Natural killer cell (primary cell): ENCODE measurements at places on chromosomes 6 and 20.

GRCh38 chr6:109526905-109527628, 44.0 kb upstream of the ZBTB24 start:
- H3K36me3 ChIP-seq: no peaks in the 10 kb centered on the region
- H3K27ac ChIP-seq: no peak overlapping the region
- no peaks in the 10 kb centered on the region for H3K27me3 ChIP-seq
- H3K4me3 ChIP-seq: no peak overlapping the region
- DNase-seq: peak; percentile 79
- H3K4me1 ChIP-seq: no peaks in the 10 kb centered on the region

DNA sequence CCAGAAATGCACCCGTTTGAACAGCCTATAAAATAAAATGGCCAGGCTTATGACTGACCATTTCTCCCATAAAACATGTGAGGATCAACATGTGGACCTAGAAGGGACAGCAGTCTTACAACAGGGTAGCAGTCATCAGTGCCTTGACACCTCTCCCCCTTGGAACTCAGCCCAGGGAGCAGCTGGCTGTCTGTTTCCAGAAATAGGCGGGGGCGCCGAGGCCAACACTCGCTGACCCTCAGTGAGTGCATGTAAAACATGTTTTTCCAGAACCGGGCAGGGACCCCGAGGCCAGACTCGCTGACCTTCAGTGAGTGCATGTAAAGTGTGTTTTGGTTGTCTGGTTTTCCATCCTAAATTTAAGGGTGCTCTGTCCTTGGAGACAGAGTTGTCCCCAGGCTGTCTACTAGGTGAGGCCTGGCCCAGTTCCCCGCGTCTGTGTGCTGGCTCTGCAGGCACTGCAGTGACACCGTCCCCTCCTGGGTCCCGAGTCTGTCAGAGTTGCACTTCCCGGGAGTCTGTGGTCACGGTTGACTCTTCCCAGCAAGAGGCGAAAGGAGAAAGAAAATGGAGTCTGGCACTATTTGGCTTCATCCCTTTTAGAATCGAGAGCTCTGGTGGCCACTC, 19.8 kb upstream of the ADRM1 start:
- H3K27ac ChIP-seq: no peak overlapping the region
- peaks cover 73% of the 10 kb centered on the region for H3K36me3 ChIP-seq
- no peak for DNase-seq
- no peaks in the 10 kb centered on the region for H3K4me1 ChIP-seq
- no peak overlapping the region for H3K4me3 ChIP-seq

GRCh38 chr6:24440897-24441598, 38.3 kb downstream of the MRS2 start:
- no peaks in the 10 kb centered on the region for H3K36me3 ChIP-seq
- no peaks in the 10 kb centered on the region for H3K27me3 ChIP-seq
- no peak overlapping the region for H3K27ac ChIP-seq
- DNase-seq: no peak
- no peaks in the 10 kb centered on the region for H3K4me1 ChIP-seq

- H3K4me1 ChIP-seq: peaks cover 4% of the 10 kb centered on the region
- no peaks in the 10 kb centered on the region for H3K27me3 ChIP-seq
- DNase-seq: no peak
- no peaks in the 10 kb centered on the region for H3K36me3 ChIP-seq
- H3K4me3 ChIP-seq: no peak overlapping the region
- H3K27ac ChIP-seq: no peak overlapping the region
Measured at GRCh38 chr6:1667012-1667804, 57.5 kb downstream of the FOXC1 start.

GRCh38 chr6:36352477-36353157, 15.9 kb upstream of the BNIP5 start:
- H3K36me3 ChIP-seq: no peaks in the 10 kb centered on the region
- no peaks in the 10 kb centered on the region for H3K4me1 ChIP-seq
- no peak overlapping the region for H3K4me3 ChIP-seq
- H3K27me3 ChIP-seq: no peaks in the 10 kb centered on the region
- H3K27ac ChIP-seq: no peak overlapping the region
- no peak for DNase-seq

GRCh38 chr6:53300656-53301551, 47.8 kb downstream of the ELOVL5 start:
- no peaks in the 10 kb centered on the region for H3K36me3 ChIP-seq
- DNase-seq: peak; percentile 68
- peak overlapping the region; percentile 26 for H3K27ac ChIP-seq

DNA sequence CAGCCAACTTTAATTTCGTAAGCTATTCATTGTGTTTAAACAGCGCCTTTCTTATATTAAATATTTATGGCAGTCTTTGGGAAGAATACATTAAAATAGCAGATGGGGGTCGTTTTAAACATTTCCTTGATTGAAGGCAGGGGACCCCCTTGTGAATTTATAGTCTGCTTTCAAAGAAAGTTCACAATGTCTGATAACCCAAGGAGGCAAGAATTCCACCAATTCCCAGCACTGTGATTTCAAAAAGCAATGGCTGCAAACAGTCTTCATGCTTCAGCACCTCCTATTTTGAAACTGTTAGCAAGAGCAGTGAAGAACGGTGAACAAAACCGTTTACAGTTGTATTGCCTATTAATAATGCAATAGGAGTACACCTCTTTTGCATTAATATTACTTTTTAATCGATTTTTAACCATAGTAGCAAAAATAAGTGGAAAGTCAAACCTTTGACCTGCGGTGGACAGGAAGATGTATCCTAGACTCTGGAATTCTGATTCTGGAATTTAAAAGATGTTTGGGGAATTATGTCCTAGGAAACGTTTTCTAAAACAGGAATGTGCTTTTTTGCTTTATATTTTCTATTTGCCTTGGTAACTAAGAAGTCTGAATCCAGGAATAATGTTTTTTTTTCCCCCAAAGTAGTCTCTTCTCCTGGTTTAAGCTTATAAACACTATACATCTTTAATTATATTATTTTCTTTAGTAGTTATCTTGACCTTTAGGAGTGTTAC, 393.0 kb downstream of the CDKAL1 start:
- H3K4me3 ChIP-seq: no peak overlapping the region
- H3K4me1 ChIP-seq: no peaks in the 10 kb centered on the region
- H3K27me3 ChIP-seq: no peaks in the 10 kb centered on the region
- no peak for DNase-seq

GRCh38 chr6:168035661-168036545, 38.4 kb downstream of the KIF25 start:
- H3K4me1 ChIP-seq: no peaks in the 10 kb centered on the region
- H3K36me3 ChIP-seq: no peaks in the 10 kb centered on the region
- H3K27me3 ChIP-seq: no peaks in the 10 kb centered on the region
- H3K27ac ChIP-seq: no peak overlapping the region
- H3K4me3 ChIP-seq: no peak overlapping the region
- DNase-seq: no peak

DNA sequence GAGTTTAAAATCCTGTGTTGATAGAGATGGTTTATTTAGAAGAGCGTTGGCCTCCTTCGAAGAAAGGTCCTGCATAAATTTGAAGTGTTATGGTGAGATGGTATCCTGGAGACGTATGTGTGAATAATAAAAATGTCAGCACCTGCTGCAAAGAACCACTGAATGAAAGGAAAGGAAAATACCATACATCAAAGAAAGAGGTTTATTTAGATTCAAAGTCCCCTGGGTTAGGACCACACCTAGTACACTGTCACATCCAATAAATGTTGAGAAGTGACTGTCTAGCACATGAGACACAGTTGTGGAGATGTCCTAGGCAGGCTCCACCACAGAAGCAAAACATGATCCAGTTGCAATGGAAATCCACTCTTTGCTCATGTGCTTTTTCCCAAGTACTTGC, 214.7 kb downstream of the PAX1 start:
- no peaks in the 10 kb centered on the region for H3K36me3 ChIP-seq
- no peaks in the 10 kb centered on the region for H3K27me3 ChIP-seq
- no peak overlapping the region for H3K27ac ChIP-seq
- DNase-seq: no peak

GRCh38 chr6:105688573-105688972, 285.7 kb upstream of the PREP start:
- no peak overlapping the region for H3K27ac ChIP-seq
- no peaks in the 10 kb centered on the region for H3K36me3 ChIP-seq
- DNase-seq: no peak
- no peak overlapping the region for H3K4me3 ChIP-seq

- H3K27ac ChIP-seq: no peak overlapping the region
- H3K4me3 ChIP-seq: no peak overlapping the region
- H3K27me3 ChIP-seq: no peaks in the 10 kb centered on the region
- no peaks in the 10 kb centered on the region for H3K36me3 ChIP-seq
- no peaks in the 10 kb centered on the region for H3K4me1 ChIP-seq
Measured at GRCh38 chr6:47440719-47441118, 36.9 kb upstream of the CD2AP start.

DNA sequence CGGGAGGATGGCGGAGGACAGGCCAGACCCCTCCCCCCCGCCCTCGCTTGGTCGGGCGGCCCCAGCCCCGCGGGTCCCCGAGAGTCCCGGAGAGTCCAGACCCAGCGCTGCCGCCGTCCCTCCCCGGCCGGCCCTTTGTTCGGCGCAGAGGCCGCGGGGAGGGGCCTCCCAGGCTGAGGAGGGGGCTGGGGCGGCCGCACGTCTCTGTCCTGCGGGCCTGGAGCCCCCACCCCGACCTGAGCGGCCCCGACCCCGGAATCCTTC, 806 bp downstream of the KCNQ2 start:
- no peak overlapping the region for H3K27ac ChIP-seq
- H3K27me3 ChIP-seq: peaks cover 28% of the 10 kb centered on the region
- H3K4me1 ChIP-seq: no peaks in the 10 kb centered on the region
- H3K4me3 ChIP-seq: no peak overlapping the region

DNA sequence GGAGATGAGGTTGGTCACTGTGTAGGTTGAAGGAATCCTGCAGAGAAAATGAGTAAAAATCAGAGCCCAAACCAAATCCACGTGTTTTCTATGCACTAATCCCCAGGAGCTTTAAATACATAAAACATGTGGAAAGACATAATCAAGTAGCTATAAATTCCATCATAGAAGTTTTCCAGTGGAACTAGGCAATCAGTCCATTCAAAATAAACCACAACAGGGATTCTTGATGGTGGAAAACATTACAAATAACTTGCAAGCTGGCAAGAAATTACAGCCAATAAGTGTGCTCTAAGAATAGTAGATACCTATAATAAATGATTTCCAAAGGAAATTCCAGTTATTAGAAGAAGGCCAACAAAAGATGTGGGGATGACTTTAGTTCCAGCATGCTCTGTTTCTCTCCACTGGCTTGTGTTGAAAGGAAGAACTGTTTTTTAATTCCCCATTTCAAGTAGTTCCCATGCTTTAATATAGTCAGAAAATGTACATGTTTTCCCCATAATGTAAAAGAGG, 49.8 kb upstream of the ADGRG6 start:
- no peaks in the 10 kb centered on the region for H3K36me3 ChIP-seq
- DNase-seq: no peak
- H3K4me1 ChIP-seq: no peaks in the 10 kb centered on the region
- no peak overlapping the region for H3K27ac ChIP-seq
- H3K4me3 ChIP-seq: no peak overlapping the region

DNA sequence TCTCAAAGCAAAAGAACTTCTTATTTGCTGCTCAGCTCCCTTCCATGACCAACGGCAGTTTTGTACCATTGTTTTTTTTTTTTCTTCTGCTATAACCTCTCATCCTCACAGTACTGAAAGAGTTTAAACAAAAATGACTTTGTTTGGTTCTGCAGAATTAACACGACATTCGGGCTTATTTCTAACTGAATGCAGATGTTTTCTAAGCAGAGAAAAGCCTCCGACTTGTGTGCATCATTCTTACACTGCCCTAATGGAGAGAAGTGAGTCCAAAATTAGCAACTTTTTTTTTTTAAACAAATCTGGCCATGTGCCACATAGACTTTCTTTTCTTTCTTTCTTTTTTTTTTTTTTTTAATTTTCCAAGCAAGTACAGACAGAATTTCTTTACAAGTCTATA, 382.7 kb downstream of the HDGFL1 start:
- no peak overlapping the region for H3K27ac ChIP-seq
- no peaks in the 10 kb centered on the region for H3K36me3 ChIP-seq
- no peak overlapping the region for H3K4me3 ChIP-seq
- H3K27me3 ChIP-seq: no peaks in the 10 kb centered on the region

DNA sequence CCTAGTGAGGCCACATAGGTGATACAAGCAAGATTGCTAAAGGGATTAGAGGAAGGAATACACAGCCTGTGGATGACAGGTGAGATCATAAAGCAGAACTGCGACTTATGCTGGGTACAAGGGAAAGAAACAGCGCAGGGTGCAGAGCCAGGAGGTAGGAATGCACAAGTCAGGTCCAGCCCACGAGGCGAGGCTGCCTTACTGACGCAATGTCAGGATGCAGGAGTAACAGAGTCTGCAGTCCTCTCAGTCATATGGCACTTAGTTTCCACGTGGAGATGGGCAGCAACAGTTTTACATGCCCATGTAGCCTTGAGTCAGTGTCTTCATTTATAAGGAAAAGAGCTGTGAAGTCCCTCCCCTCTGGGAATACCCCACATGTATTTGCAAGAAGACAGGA, 210.9 kb downstream of the SYNE1 start:
- peaks cover 49% of the 10 kb centered on the region for H3K36me3 ChIP-seq
- H3K27me3 ChIP-seq: no peaks in the 10 kb centered on the region
- DNase-seq: no peak

- H3K4me3 ChIP-seq: no peak overlapping the region
- peaks cover 2% of the 10 kb centered on the region for H3K27me3 ChIP-seq
- no peaks in the 10 kb centered on the region for H3K36me3 ChIP-seq
- no peak overlapping the region for H3K27ac ChIP-seq
- H3K4me1 ChIP-seq: no peaks in the 10 kb centered on the region
Measured at GRCh38 chr6:144897441-144897921, 612.3 kb downstream of the UTRN start.

DNA sequence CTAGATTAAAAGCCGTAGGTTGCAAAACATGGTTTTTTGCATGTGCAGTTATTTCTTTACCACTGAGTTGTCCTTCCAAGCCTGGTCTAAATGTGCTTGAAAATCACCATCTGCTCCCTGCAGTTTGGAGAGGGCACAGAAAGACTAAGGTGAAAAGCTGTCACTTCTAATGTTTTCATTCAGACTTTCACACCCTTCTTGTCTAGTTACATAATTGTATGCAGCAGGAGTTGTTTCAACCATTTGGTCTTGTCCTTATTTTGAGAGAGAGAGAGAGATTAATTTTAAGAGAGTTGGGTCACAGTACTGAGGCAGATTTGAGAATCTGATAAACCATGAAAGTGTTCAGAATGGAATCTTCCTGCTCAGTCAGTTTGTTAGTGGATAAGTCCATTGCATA, 82.5 kb downstream of the ARID1B start:
- H3K27me3 ChIP-seq: no peaks in the 10 kb centered on the region
- DNase-seq: no peak
- peaks cover 25% of the 10 kb centered on the region for H3K4me1 ChIP-seq
- no peak overlapping the region for H3K4me3 ChIP-seq
- H3K27ac ChIP-seq: no peak overlapping the region

- H3K36me3 ChIP-seq: no peaks in the 10 kb centered on the region
- H3K4me1 ChIP-seq: no peaks in the 10 kb centered on the region
- DNase-seq: peak; percentile 4
- no peak overlapping the region for H3K4me3 ChIP-seq
Measured at GRCh38 chr6:83592770-83593394, 80.5 kb downstream of the PRSS35 start.

- no peaks in the 10 kb centered on the region for H3K36me3 ChIP-seq
- no peak for DNase-seq
- H3K27me3 ChIP-seq: no peaks in the 10 kb centered on the region
- no peak overlapping the region for H3K4me3 ChIP-seq
Measured at GRCh38 chr6:15715060-15715459, 52.2 kb upstream of the DTNBP1 start.

- no peak for DNase-seq
- no peaks in the 10 kb centered on the region for H3K4me1 ChIP-seq
- H3K4me3 ChIP-seq: no peak overlapping the region
- H3K36me3 ChIP-seq: no peaks in the 10 kb centered on the region
- no peaks in the 10 kb centered on the region for H3K27me3 ChIP-seq
Measured at GRCh38 chr6:21151530-21151929, 442.0 kb upstream of the SOX4 start.

GRCh38 chr20:49747707-49748524, 34.2 kb upstream of the B4GALT5 start:
- no peak overlapping the region for H3K4me3 ChIP-seq
- H3K36me3 ChIP-seq: no peaks in the 10 kb centered on the region
- H3K27me3 ChIP-seq: no peaks in the 10 kb centered on the region
